ENCODE measurements at places on chromosomes 5 and 9.

DNA sequence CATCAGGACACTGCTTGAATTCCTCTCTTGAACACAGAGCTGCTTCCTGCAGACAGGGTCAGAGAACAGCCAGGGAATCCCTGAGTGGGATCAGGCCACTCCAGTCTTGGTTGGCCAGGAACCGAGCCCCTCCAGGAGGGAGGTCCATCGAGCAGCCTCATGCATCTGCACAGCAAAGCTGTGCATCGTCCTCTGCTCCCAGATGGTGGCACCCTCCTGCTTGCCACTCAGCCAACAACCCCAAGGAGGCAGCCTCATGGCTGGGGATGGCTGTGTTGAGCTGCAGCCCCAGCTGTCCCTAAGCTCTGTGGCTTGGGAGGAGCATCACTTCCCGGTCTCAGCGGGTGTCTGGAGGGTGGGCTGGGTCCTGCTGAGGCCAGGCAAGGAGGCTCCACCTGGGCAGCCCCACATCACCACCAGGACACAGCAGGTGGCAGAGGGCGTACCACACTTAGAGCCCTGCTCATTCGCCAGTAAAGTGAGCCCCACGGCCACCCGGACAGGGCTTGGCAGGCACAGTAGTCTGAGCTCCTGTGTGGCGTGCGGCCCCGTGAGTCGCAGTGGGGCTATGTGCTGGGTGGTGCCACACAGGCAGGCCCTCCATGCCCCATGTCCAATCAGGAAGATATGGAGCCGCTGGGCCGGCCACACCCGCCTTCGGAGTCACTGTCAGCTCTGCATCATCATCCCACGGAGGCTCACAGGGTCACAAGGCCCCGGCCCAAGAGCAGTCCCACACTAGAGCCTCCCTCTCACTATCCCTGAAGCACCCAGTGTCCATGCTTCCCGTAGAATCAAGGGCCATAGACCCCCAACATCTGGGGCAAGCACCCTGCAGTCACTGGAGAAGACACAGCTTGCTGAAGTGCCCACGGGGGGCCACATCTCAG, 11.9 kb downstream of the LPCAT1 start:
- no peak for DNase-seq

- no peak for DNase-seq
Measured at GRCh38 chr5:34915856-34916192, 313 bp downstream of the BRIX1 start.

- no peak for DNase-seq
Measured at GRCh38 chr5:100860407-100860806, 42.7 kb downstream of the ST8SIA4 start.

GRCh38 chr9:128215491-128216409, 12.6 kb downstream of the DNM1 start:
- DNase-seq = no peak

DNA sequence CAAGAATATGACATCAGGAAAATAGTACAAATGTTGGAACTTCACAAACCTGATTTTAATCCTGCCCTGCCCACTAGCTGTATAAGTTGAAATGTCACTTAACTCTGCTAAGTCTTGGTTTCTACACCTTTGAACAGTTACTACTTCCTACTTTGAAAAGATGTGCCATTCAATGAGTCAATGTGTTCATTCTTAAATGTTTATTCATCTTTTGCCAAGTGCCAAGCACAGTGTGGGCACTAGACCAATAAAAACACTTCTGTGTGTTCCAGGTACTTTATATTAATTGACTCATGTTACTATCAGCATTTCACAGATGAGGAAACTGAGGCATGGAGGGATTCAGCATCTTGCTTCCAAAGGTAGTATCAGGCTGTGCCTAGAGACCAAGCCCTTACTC, 12.8 kb downstream of the PDCL start:
- no peak for DNase-seq

DNA sequence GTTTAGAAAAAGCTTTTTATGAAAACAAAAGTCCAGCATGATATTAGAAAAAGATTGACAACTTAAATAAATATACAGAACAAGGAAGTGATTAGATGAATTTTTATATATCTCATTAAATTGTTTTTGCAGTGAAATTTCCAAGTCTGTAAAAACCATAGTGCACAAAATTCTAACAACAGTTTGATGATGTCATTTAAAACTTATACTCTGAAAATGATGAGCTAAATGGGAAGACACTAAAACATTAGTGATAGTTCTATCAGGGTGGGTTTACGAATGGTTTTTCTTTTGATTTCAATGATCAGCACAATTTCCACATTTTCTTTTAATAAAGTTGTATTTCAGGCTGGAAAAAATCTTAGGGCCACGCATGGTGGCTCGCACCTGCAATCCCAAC, 126.4 kb upstream of the GPR151 start:
- DNase-seq = no peak

DNA sequence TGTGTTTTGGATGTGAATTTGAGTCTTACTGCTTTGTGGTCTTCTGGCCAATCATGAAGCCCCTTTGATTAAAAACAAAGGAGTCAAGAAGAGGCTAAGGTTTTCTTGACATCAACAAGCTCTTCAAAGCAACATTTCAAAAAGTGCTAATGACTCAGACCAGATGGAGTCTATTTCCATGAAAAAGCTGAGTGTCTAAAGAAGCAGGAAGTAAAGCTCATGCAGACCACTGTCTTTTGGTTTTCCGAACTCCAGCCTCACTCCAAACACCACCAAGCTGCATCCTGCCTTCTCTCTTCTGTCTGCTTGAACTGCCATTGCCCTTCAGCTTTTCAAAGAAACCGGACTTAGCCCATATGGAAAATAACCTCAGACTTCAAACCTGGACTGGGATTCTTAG, 115.2 kb downstream of the PRDM6 start:
- no peak for DNase-seq

DNA sequence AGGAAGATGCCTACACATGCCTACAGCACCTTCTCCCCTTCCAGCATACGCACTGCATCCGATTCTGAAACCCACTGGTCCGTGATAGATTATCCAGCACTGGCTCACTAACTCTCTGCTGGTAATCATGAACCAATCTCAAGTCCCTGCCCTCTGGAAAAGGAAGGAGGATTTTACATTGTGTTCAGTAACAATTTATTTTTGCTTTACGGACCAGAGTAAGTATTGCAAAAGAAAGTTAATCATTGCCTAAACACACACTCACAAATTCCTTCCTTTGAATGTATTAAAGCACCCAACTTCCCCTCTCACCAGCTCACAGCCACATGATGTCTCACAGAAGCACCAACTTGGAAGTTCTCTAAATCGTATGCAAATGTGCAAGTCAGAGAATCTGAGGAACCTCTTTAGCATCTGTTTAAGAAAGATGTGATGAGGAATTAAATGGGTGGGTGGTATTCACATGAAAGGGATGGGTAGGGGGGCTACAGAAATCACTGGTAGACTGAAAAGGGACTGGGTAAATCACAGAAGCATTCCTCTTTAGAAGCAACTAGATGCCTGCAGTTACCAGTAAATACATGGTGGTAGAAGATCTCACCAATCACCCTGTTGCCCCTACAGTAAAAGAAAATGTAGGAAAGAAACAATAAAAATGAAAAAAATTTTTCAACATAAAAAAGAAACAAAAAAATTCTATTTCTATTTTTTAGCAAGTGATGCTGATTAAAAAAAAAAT, 8.4 kb downstream of the GNAQ start:
- no peak for DNase-seq

GRCh38 chr5:62005551-62005950, 300.5 kb upstream of the KIF2A start:
- DNase-seq = no peak

DNA sequence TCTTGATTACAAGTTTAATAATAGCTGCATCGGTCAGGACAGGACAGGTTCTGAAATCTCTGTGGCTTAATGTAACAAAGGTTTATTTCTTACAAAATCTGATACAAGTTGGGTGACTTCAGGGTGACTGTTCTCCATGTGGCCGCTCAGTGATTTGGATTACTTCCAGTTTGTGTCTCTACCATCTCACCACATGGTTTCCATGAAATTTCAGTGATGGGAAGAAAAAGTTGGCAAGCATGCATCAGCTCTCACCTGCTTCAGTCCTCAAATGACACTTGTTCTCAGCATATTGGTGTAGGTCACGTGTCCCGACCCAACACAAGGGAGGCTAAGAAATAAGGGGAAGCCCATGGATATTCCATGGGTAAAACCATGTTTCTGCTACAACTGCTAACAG, 7.8 kb upstream of the TMEM268 start:
- no peak for DNase-seq

- no peak for DNase-seq
Measured at GRCh38 chr9:77808751-77809081, 160.6 kb upstream of the GNA14 start.

GRCh38 chr5:16736158-16736995, 119.6 kb upstream of the RETREG1 start:
- no peak for DNase-seq

GRCh38 chr5:111116550-111116949, 24.4 kb downstream of the WDR36 start:
- DNase-seq = no peak

DNA sequence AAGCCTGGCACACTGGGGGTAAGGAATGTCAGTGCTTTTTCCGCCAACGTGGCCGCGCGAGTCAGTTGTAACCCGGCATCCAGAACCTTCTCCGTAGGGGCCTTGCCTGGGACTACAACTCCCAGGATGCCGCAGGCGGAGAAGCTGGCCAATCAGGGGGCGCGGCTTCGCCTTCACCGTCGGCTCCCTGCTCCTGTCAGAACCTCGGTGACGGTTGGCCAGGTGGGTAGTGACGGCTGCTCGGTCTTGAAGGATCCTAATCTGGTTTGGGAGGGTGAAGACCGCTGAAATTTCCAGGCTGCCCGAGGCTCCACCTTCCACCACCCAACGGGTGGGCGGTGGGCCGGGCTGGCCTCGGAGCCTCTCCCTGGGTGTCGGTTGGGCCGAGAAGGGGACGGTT, at the start of gene C5orf58:
TSS of gene C5orf58 (plus strand) at position 200 of the 400 bp plus-strand sequence. CDS start 1,992 bp downstream, outside the sequence.
- DNase-seq = no peak

DNA sequence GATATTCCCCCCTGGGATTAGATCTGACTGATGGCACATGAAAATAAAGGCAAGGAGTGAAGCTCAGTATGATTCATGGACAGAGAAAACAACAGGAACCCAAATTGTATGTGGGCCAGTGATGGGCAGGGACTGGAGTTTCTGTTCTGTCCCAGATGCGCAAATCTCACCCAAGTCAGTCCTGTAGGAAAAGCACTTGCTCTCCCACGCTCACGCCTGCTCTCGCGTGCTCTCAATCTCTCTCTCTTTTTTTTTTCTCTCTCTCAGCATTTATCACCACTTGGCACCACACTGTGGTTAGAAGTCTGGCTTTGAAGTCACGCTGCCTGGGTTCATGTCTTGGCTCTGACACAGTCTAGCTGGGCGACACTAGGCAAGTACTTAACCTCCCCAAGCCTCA, 106.5 kb upstream of the LRRTM2 start:
- no peak for DNase-seq

- no peak for DNase-seq
Measured at GRCh38 chr5:111394586-111394985, 117.7 kb downstream of the STARD4 start.

- DNase-seq = no peak
Measured at GRCh38 chr5:73387149-73387591, 61.4 kb downstream of the FOXD1 start.

DNA sequence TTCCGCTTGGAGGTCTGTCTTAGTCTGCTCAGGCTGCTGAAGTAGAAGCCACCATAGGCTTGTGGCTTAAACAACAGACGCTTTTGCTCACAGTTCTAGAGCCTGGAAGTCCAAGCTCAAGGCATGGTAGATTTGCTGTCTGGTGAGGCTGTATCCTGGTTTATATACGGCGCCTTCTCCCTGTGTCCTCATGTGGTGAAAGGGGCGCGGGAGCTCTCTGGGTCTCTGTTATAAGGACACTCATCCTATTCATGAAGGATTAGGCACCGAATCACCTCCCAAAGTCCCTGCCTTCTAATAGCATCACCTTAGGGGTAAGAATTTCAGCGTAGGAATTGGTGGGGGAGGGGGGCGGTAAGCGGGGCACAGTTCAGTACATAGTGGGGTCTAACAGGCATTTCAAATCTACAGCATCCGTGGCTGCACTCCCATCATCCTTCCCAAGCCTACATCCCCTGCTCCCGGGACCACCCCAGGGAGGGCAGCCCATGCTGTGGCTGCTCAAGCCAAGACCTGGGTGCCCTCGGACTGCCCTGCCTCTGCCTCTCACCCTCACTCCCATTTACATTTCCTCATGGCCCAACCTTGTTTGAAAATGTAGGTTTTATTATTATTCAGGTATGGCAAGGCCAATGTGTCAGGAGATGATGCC, 15.1 kb upstream of the LPCAT1 start:
- DNase-seq = no peak

GRCh38 chr9:9498846-9499245, 1114.0 kb downstream of the PTPRD start:
- DNase-seq = no peak

- DNase-seq = no peak
Measured at GRCh38 chr5:14133394-14133793, 9.7 kb upstream of the TRIO start.

DNA sequence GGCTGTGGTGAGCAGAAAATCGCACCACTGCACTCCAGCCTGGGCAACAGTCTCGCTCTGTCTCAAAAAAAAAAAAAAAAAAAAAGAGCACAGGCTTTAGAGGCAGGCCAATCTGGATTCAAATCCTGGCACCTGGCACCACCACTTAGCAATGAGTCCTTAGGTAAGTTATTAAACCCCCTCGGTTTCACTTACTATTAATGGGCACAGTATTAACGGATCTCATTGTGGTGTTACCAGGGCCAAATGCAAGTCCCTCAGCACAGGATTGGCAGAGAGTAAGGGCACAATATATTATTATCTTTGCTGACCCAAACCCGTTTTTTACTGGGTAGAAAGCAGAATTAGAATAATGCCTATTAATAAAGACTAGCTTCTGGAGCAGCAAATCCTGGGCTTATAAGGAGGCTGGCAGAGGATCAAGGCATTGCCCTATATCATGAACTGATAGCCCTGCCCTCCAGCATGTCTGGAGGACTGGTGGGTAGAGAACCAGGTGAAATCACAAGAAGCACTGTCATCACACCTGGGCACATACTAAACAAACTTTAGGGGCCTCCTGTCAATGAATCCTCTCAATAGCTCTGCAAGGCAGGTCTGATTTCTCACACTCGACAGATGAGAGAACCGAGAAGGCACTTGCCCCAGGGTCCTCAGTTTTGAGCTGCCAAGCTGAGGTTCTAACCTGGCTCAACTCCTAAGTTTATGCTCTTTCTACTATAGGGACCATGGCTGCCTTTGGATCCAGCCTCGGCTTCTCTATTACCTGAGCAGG, 17.7 kb downstream of the PCDHGC5 start:
- no peak for DNase-seq
